ENCODE measurements at places on chromosomes 11 and 22.

- no peak for DNase-seq
These were observed 1.0 kb upstream of the TOB2 start for GRCh38 chr22:41447435-41448188.

GRCh38 chr11:10029386-10030121 is 264.5 kb downstream of the SBF2 start:
- no peak for DNase-seq

DNA sequence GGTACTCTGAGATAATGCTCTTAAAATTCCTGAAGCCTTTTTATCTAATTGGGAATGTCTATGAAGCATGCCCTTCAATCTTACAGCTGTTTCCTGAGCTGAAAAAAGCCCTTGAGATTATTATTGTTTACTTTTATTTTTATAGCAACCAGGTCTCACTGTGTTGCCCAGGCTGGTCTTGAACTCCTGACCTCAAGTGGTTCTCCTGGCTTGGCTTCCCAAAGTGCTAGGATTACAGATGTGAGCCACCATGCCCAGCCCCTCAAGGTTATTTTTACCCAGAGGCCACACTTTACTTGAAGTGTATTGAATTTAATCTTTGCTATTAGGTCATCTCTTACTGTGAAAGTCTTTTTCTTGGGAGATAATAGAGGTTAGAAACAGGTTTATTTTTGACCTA is 7.0 kb upstream of the SWAP70 start:
- DNase-seq, result no peak

DNA sequence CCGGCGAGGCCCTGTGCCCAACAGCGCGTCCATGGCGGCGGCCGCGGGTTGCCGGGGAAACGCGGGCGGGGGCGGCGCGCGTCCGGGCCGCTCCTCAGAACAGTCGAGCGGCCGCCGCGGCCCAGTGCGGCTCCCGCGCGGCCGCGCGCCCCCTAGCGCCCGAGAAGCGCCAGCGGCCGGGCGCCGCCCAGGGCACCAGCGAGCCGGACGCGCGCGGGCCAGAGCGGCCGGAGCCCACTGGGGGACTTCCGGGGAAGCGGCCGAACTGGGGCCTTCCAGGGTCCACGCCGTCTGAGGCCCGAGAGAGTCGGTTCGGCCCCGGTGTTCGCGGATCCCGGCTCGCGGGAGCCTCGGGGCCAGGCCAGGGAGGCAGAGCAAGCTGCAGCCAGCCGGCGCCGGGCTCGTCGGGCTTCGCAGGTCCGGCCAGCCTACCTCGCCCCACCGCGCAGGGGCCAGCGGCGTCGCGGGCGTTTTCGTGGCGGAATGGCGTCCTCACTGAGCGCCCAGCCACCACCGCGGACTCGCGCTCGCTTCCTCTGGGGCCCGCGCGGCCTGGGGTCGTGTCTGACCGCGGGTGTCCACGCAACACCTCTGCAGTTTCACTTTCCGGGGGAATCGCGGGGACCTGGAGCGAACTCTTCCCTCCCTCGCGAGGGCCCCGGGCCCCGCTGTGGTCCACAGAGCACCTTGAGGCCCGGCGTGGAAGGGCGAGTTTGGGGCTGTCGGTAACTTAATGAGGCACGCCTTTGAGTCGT is at the start of gene DENND6B:
Gene DENND6B, minus strand, starts transcription at position 57 of the 755 bp plus-strand sequence. Its CDS starts 24 bp downstream, at position 33.
- DNase-seq, result peak; percentile 49

- peak; percentile 32 for DNase-seq
These were observed 8.0 kb downstream of the TMEM86A start for GRCh38 chr11:18706330-18707243.

DNA sequence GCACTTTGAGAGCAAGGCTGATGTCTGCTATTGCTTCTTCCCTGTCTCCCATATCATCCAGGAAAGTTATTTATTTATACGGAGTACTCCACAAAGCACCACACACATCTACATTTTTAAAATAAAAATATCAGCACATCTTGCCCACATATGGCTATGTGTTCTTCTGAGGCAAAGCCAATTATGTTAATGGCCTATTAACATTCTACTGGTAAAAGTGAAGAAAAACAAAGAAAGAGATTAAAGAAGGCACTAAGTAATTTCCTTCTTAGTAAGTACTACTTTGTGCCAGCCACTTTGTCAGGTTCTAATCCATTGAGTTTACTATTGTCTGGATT is 548.7 kb downstream of the OPCML start:
- DNase-seq, result no peak

- DNase-seq, result no peak
These were observed 59.7 kb downstream of the PDGFD start for GRCh38 chr11:104104201-104104600.

DNA sequence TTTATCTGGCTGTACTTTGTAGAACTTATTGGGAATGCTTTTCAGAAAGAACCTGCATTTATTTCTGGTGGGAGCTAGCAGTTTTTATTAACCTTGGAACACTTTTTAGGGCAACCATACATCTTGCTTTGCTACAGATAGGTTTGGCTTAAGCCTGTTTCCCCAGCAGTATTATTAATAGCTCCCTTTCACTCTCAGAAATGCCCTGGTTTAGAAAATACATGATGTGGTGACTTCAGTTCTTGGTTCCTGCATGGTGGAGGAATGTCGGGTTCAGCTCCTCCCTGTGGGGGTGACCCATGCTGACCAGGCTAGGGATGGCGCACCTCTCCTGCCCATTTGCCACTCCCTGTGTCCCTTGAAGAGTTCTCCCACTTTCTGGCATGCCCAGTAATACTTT is 28.2 kb downstream of the ZBED4 start:
- no peak for DNase-seq

Data from stimulated activated CD4-positive, alpha-beta T cell treated with anti-CD3 and anti-CD28 coated beads, Interleukin-1b, Interleukin-23, amount 100 ng/mL, for 1 hour (primary cell).